SJCRH30 (cell line): ENCODE measurements at places on chromosomes 1 and 21.

- DNase-seq, result no peak
Observed at GRCh38 chr1:117760485-117760884, 154.6 kb downstream of the TENT5C start.

DNA sequence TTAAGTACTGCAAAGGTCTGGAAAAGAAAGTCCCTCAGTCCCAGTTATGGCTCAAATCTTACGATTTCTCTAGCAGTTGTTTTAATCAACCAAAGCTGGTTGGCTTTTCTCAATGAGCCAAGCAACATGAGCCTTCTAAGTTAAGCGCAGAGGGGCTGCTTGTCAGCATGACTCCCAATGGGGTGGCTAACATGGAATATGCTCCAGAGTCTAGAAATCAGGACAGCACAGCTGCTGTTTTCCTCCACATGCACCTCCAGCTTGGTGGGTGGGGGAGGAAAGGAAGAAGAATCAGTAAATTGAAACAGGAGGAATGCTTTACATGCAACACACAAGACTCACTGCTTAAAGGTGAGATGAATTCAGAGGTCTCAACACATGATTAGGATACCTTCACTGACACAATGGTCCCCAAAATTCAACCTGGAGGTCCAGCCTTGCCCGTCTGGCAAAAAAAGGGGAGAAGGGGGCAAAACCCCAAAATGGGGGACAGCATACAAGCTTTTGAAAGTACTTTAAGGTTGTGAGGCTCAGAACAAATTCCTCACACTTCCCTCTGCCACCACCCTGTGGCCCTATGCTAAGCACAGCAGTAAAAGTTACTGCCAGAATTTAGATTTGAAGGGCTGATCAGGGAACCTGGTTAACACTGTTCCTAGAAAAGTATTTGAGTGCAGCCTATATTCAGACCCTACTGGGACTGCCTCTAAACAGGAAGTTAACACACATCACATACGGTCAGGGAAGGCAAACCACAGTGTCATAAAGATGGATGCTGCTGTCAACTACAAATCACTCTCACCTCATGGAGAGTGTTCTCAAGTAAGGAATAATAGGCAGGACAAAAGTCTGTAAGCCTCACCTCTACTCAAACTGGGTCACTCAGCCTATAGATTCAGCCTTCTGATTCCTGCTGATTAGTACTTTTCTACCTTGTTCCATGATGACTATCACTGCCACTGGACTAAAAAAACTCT is 2.6 kb downstream of the GATAD2B start:
- DNase-seq, result peak; percentile 28

- no peak for DNase-seq
Observed at GRCh38 chr1:228765168-228765946, 30.1 kb downstream of the RHOU start.

- DNase-seq, result no peak
Observed at GRCh38 chr1:6915999-6916565, 130.8 kb downstream of the CAMTA1 start.

DNA sequence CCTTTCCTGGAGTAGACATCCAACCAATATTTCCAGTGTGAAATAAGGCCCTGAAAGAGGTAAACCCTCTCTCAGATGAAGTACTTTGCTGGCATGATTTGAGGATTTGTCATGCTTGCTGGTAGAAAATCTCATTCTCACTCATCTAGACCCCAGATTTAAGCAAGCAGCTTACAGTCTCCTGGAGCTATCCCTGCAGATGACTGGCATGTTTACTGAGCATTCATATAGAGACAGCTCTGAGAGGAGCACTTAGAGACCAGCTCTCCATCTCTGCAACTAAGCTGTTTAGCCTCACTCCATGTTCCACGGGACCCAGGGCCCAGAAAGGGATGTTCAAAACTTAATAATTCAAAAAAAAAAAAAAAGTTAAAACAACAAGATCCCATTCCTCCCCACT is 34.2 kb downstream of the GPR161 start:
- DNase-seq, result no peak

DNA sequence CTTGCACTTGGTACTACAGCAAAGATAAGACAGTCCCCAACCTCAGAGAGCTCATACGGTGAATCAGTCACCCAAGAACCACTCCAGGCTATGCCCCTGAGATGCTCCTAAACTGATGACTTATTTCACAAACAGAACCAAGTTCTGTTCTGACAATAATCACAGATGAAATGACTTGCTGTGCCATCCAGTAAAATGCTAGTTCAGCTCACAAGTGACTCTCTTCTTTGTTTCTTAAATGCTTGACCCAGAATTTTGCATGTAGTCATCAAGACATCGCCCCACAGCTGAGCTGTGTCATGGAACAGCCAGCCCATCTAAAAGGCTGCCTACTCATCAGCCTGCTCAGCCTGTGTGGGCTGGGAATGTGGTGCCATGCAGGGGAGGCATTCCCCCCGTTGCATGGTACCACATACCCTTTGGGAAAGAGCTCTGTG is 6.1 kb upstream of the SLC19A2 start:
- no peak for DNase-seq

DNA sequence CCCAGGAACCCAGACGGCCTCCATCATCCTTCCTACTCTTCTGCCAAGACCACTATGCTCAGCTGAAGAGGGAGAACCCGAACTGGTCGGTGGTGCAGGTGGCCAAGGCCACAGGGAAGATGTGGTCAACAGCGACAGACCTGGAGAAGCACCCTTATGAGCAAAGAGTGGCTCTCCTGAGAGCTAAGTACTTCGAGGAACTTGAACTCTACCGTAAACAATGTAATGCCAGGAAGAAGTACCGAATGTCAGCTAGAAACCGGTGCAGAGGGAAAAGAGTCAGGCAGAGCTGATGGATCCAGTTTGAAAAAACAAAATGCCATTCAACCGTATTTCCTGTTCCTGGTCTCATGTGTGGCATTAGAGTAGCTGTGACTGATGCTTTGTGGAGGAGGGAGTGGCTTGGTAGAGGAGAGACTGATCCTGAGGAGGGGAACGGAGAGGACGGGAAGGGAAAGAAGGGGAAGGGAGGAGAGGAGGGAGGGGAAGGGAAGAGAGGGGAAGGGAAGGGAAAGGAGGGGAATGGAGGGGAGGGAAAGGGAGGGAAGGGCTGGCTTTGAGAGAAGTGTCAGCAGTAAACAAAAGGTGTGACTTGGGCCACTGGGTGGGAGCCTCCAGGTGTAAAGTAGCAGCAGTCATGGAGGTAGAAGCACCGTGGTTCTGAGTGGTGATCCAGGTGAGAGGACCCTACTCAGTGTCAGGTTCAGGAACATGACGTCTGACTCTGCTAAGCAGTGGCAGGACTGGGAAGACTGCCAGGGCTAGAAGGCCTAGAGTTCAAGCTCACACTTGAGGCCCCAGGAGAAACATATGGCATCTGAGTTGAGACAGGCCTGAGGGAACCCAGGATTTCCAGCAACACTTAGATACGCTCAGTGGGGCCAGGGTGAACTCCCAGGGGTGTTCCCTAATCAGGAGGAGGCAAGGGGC is 846 bp downstream of the HMGB4 start:
- DNase-seq, result peak; percentile 4

GRCh38 chr1:29166291-29166878 is 15.3 kb downstream of the SRSF4 start:
- no peak for DNase-seq

DNA sequence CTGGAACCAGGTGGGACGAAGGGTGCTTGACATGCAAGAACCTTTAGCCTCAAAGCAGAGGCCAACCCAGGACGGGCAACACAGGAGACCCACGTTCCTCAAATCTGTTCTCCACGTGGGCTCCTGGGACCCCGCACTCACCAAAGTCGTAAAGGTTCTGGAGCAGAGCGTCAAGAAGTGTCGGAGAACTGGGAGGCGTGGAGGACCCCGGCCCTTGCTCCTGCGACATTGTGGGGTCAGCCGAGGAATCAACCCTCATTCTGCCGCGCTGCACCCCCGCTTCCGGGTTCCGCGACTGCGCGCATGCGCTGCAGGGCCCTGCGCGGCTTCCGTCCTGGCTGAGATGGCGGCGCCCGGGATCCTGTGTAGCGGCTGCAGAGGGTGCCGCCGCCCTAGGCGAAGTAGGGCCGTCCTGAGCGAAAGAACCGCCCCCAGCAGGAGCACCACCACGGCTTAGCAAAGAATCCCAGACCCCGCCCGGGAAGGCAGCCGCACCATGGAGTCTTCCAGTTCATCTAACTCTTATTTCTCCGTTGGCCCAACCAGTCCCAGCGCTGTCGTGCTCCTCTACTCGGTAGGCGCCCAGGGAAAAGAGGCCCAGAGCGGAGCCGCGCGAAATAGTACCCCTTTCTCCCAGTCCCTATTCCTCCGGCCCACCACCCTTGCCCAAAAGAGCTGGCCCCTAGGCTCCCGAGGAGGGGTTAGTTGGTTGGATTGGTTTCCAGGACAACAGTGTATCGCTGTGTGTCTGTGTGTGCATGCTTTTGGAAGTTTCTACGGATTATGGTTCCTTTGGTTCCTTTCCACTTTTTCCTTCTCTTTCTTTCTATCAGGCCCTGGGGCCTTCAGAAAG is at the start of gene GNPAT:
Gene GNPAT (plus strand): TSS at position 330 of the 853 bp plus-strand sequence. CDS start 167 bp downstream, at position 497.
- peak; percentile 89 for DNase-seq

DNA sequence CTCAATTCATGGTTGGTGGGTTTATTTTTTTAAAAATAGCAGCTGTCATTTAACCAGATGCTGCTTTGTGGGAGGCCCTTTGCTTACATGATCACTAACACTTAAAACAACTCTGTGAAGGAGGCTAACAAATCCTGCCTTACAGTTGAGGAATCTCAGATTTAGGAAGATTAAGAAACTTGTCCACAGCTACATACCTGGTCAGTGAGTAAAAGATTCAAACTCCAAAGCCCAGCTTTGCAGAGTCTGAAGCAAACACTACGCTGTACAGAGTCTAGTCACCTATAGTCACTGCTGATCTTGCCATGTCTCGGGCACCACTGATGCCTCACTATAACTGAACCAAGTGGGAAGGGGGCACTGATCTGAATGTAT is 535.4 kb downstream of the SMYD3 start:
- DNase-seq, result no peak

DNA sequence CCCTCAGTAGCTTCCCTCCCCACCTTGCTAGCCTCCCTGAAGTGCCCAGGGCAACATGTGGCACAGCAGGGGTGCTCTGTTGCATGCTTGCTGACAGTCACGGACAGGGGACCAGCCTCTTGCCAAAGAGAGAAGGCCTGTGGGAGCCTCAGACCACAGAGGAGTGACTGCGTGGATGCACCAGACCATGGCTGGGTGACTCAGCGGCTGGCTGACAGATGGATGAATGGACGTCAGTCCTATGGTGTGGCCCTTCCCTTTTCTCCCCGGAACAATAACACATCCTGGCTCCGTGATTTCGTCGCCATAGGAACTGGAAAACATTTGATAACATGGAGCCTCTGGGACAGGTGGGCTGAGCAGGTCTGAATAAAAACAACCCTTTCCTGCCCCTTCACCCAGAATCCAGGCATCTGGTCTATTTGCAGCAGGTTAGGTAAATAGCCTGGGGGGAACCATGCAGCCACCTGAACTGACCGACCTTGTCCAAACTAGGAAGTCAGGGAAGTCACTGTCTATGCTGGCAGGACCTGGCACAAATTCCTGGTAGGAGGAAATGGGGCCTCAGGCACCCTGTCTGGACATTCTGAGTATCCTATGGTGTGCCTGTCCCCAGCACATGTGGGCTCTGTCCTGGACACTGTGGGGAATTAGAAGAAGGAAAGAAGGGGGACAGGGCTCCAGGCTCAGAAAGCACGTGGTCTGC is 53.3 kb downstream of the NENF start:
- DNase-seq, result peak; percentile 88

DNA sequence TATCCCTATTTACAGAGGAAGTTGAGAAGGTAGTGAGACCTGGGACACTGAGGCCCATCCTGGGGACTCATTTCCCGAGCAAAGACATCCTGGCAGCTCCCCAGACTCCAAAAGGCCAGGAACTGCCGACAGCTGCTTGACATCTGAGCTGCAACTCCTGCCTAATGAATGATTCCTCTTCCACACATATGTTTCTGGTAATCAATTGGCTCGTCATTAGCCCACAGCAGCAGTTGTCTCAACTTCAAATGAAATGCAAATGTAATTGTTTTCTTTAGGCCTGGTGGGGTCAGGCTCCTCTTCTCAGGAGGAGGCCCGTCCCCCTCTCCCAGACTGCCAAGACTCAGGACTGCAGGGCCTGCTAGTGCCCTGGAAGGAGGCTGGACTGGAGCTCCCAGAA is 61.8 kb upstream of the DISP3 start:
- peak; percentile 32 for DNase-seq

DNA sequence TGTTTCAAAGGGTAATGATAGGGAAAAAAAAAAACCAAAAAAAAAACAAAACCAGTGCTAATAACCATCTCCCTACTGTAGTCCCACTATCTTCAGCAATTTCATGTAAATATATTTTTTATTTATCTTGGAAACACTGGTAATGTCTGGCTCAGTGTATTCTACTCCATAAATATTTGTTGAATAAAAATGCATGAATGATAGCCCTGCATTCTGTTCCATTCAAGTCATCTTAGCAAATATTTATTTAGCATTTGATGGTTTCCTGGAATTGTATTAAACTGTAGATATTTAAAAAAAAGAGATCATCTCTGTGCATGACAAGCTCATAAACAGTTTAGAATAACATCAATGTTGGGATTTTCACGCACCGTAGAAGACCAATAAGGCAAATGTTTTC is 24.2 kb downstream of the IL23R start:
- DNase-seq, result no peak
